ENCODE measurements at places on chromosomes 2 and 18.
A peak's percentile ranks its signal among the peaks of the same experiment; 100 is the strongest.

DNA sequence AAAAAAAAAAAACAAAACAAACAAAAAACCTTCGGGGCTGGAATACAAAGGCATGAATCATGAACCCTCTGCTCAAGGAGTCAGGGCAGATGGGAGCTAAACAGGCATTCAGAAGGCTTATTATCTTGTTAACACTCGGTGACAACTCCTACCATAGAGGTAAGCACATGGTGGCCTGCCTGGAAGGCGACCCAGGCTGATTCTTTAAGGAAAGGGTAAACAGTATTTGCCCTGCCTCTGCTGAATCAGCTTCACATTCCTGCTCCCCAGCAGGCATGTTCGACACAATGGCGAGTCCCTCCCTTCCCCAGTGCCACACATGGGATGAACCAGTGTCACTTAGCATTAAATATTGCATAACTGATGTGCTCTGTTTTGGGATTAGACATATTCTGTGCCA, 191.9 kb downstream of the ARL4C start:
- DNase-seq = no peak

DNA sequence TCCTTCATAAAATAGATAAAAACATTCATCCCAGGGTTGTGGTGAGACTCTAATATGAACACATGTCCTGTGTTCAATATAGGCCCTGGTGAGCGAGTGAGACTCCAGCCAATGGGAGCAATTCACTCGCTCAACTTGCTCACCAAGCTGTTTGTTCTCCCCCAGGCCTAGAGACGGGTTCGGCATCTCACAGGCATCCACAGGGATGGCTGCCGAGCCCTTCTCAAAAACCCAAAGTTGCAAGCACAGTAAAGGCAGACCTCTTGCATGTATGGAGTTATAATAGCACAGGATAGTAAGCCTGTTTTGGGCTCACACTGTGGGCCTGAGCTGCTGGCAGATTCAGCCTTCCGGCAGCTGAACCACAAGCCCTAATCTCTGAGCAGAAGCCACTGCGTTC, 15.7 kb downstream of the PARD6G start:
- no peak for DNase-seq

- DNase-seq = peak; percentile 95
These were observed 187.5 kb downstream of the TWIST2 start for GRCh38 chr2:239035361-239035814.

DNA sequence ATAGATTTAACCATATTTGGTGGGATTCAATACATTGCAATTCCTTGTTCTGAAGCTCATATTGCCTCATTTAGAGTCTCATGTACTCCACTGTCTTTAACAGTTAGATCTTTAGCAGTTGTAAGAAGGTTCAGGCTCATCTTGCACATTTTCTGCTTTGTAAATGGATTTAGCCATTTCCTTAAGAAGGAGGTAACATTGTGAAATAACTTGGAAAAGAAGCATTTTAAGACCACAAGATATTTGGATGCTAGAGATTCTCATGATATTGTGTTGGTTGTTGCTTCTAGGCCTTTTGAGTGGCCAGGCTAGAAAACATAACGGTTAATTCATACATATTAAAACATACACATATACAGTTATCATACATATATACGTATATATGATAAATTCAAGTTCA, 445.8 kb upstream of the NXPH2 start:
- DNase-seq = no peak

- DNase-seq = peak; percentile 34
These were observed 900 bp downstream of the SLC40A1 start for GRCh38 chr2:189579585-189580186.

- DNase-seq = peak; percentile 69
These were observed 12.0 kb downstream of the CATIP start for GRCh38 chr2:218368621-218369153.

DNA sequence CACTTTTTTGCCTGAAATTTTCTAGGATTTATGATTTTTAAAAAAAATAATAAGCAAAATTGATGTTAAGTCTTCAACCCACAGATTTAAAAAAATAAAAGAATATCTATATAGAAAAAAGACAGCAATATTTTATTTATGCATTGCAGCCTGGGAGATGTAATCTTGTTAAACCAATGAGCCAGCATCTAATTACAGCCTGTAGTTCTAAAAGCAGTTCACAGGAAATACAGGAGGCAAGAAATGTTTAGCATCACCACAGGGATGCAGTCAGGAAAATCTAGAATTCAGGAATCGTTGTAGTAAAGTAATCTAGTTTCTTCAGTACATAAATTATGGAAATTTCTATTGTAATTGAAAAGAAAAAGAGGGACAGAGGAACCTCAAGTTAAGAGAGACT, 17.2 kb downstream of the UGGT1 start:
- DNase-seq = no peak

GRCh38 chr2:15865923-15866322, 74.4 kb upstream of the MYCN start:
- DNase-seq = no peak

GRCh38 chr2:64363848-64364247, 90.1 kb upstream of the LGALSL start:
- DNase-seq = no peak

DNA sequence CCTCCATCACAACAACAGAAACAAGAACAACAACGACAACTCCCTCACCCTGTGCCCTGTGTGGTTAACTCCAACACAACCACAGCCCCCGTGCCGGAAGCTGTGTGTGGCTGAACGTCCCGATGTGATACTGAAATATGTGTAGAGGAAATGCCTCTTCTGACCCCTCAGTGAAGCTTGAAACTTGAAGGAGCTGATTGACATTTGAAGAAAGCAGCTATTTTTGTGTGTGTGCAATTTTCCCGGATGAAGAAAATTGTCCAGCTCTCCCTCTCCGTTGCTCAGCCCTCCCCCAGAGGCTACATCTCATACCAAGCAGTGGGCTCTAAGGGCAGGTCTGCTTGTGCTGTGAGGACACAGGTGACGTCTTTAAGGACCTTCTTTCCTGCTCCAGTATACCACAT, 173.8 kb downstream of the ICOS start:
- DNase-seq = no peak

DNA sequence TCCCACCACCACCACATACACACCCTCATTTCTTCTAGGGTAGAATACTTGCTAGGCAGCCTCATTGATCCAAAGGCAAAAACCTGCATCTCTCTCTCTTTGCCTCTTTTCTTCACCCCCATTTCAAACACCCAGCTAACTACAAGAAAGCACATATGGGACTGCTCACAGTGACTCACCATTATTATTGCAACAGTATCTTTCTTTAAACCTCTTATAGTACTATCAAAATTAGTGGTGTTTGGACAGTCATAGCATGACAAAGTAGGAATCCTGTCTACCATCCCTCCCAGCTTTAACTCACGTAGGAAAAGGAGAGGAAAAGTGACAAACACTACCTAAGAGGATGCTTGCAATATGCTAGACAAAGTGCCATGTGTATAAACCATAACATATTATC, 422.5 kb upstream of the CRIM1 start:
- DNase-seq = no peak

- DNase-seq = no peak
These were observed 599.1 kb upstream of the SOX11 start for GRCh38 chr2:5093056-5093455.

DNA sequence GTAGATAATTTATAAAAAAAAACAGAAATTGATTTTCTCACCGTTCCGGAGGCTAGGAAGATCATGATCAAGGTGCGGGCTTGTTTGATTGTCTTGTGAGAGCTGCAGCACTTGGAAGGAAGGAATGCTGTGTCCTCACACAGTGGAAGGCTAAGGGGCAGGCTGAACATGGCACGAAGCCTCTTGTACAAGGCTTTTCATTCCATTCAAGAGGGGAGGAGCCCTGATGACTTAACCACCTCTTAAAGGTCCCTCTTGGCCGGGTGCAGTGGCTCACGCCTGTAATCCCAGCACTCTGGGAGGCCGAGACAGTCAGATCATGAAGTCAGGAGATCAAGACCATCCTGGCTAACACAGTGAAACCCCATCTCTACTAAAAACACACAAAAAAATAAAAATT, 39.2 kb downstream of the PID1 start:
- DNase-seq = no peak

GRCh38 chr2:205754924-205755321, 72.6 kb downstream of the NRP2 start:
- DNase-seq = peak; percentile 47

- DNase-seq = no peak
These were observed 779.4 kb upstream of the FSHR start for GRCh38 chr2:49933711-49934110.

GRCh38 chr18:32468147-32468845, 2.4 kb downstream of the GAREM1 start:
- DNase-seq = no peak

DNA sequence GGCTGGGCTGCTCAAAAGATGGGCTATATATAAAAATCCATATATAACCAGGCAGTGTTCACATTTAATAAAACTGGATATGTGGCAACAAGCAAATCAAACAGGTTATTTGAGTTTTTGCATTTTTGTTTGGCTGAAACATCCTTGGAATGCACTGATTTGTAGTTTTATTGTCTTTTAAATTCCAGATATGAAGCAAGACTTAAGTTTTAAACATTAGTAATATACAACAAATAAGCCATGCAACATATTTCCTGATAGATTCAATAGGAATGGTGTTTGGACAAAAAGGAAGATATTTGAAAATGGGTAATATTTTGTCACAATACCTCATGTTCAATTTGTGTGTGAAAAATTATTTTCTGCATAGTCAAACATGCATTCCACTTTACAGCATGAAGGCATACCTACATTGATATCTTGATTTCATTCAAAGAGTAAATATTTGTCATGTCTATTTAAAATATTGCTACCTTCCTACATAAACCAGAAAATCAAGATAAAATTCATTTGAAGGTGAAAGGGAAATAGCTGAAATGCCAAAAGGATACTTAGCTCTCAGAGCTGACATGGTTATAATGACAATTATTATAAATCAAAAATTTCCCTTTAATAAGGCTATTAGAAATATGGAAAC, 132.3 kb upstream of the NETO1 start:
- DNase-seq = no peak

DNA sequence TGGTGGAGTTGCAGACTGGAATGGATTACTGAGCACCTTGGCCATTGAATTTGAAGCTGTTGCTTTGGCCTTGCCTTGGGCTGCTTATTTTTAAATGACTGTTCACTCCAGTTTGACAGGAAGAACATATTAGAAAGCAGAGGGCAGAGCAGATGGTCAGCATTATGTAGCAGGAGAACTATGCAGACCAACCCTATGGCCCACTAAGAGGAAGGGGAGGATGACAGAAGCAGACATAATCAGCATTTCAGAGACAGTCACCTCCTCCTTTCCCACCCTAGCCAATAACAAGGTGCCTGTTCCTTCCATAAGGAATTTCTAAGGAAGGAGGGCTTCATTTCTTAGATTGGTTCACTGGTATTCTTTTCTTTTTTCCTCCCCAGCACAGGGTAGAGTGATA, 2.4 kb downstream of the CHRNA1 start:
- DNase-seq = no peak

DNA sequence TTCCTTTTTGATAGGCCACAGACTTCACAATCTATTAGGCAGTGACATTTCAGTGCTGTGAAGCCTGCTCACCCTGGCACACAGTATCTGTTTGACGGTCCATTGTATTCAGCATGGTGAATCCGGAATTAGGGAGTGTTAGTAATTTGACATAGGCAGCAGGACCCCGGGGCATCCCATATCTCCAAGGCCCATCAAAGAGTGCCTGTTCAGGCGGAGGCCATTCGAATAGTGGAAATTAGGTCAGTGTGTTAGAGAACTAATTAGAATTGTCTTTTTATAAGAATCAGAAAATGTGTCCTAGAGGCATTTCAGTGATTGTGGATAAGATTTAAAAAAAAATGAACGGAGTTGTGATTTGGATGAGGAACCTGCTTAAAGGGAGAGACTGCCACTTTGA, 818.8 kb upstream of the SOX11 start:
- DNase-seq = no peak

GRCh38 chr2:49053156-49053555, 101.2 kb downstream of the FSHR start:
- no peak for DNase-seq
